ENCODE measurements at places on chromosomes 16 and 17.

DNA sequence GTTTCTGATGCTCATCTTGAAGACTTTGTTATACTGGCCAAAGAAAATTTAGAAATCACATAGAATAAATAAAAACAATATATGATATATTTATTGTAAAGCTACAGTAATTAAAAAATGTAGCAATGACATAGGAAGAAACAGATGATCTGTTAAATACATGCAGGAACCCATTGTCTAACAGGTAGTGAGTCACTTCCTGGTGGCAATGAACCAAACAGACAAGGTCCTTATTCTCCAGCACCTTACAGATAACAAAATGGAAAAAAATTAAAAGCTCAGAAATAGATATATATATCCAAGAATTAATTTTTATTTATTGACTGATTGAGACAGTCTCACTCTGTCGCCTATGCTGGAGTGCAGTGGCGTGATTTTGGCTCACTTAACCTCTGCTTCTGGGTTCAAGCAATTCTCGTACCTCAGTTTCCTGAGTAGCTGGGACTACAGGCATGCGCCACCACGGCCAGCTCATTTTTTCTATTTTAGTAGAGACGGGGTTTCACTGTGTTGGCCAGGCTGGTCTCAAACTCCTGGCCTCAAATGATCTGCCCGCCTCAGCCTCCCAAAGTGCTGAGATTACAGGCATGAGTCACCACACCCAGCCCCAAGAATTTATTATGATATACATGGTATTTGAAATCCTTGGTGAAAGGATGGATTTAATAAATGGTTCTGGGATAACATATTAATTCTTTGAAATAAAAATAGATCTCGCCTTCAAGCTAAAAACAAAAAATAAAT lies 7.5 kb downstream of the NETO2 start:
- DNase-seq, result no peak

DNA sequence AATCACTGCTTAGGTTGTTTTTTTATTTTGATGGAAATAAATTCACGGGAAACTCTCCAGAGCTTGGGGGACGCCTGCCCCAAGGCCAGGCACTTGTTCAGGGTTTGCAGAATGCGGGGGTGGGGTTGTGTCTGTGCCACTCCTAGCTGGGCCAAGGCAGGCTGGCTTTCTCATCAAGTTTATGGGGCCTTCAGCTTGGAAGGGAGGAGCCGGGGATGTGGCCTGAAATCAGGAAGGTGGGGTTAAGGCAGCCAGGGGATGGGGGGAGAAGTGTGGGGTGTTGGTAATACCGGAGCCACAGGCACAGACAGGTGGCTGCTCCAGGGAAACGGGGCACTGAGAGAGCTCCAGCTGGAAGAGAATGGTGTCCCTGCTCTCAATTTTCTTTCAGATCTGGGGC lies 1.7 kb upstream of the CHAD start:
- no peak for DNase-seq

DNA sequence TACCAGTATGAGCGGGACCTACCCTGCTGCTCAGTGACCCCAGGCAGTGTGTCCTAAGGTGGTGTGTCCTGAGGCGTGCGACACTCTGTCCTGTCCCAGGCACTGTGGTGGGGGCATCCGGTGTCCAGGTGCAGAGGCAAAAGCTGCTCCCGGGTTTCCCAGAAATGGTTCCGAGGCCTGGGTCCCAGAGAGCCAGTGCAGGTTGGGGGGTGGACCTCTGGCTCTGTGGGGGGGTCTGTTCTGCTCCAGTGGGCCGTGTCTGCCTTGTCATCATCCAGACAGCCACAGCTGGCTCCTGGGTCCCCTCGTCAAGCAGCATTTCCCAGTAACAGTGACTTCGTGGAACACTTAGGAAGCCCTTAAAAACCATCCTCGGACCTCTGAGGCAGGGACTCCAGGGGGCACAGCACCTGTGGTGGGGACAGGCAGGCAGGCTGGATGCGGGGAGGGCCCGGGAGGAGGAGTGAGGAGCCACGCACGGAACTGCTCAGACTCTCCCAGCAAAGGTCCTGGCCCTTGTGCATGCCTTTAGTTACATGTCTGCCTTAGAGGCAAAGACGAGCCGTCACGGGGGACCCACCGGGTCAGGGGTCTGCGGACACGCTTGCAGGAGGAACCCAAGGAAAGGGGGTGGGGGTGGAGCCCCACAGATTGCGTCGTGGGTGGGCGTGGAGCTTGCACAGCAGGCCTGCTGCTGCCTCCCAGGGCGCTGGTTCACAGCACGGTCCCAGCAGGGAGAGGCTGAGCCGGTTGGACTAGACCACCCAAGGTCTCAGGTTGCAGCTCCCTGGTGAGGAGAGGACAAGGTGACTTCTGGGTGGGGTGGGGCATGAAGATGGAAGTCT lies 5.6 kb downstream of the SLC16A3 start:
- no peak for DNase-seq

DNA sequence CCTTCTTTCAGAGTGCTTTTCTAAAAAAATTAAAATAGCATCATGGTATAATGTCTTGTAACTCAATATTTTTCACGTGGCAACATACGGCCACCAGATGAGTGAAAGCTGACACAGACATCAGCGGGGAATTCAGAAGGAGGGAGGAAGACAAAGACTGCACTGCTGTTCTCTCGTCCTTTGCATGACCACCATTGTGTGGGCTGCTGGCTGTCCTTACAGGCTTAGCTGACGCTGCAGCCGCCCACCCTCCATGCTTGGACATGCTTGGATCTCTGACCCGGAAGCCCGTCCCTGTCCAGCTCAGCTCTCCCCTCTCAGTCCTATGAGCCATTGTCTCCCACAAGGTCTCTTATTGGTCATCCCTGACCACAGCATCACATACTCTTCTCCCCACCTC lies 11.4 kb upstream of the MLYCD start:
- no peak for DNase-seq

- DNase-seq, result no peak
Observed at GRCh38 chr16:29899516-29900101, at the start of gene SEZ6L2. TSS of gene SEZ6L2 (minus strand) at chr16:29899550. CDS start at chr16:29899019, 531 bp downstream.

Data from stimulated activated CD8-positive, alpha-beta memory T cell treated with anti-CD3 and anti-CD28 coated beads, Interleukin-12 subunit alpha, Interleukin-12 subunit beta, amount 100 ng/mL, for 4 hours (primary cell).